ENCODE measurements at places on chromosomes 2 and 18.

DNA sequence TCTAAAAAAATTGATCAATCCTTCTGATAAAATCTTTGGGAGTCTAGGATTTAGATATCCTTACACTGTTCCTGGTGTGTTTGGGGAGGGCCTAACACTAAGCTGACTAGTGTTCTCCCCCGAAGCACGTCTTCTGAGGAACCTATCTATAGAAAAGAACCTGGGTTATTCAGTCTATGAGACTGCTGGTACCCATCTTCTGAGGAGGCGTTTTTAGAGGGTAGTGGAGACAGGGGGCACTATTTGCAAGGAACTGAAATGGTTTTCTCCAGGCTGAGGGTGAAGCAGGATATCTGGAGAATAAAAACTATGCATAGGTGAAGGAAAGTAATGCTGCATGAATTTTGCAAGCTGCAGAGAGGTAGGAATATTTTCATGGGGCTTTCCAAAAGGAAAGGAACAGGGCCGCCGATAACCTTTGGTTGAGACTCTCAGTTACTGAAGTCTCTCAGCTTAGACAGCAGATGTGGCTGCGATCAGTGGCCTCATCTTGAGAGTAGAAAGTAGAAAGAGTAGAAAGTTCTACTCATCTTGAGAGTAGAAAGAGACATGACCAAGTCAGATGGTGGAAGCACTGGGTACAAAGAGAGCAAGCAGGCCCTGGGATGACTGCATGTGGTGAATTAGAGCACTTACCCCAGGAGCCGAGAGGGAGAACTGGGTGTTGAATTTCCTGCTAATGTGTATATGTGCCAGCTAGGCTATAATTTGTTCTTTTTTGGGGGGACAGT, 31.8 kb upstream of the KCNE4 start:
- DNase-seq: no peak

GRCh38 chr18:24630346-24630880, 170.0 kb downstream of the HRH4 start:
- DNase-seq: no peak

DNA sequence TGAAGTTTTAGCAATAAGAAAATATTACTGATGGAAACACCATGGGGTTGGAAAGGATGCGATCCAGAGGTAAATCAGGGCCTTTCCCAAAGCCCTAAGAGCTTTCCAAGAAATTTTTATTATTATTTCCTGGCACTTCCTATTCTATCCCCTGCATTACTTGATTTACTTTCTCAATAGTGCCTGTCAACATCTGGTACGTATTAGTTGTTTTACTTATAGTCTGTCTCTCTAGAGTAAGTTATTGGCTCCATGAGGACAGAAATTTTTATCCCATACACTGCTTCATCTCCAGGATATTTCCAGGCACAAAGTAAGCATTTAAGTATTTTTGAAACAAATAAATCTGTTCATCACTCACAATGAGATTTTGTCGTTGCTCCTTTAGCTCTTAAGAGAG, 18.1 kb downstream of the PPP4R1 start:
- no peak for DNase-seq

DNA sequence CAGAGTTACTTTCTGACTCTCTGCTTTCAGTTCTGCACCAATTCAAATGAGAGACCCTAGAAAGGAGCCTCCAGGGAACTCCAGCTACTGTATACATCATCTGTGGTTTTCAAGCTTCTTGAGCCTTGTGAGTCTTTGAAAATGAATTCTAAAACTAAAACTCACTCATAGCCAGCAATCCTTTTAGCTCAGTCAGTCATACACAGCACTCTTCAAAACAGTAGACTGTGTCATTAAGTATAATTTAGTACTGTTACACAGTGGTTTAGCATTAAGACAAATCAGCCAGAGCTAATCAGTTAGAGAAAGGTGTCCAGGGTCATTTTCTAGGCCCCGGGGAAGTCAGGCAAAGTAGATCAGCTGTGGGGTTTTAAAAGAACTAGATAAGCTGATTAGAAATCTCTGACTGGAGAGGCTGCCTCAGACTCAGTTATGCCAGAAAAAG, 322.1 kb upstream of the THUMPD2 start:
- no peak for DNase-seq

DNA sequence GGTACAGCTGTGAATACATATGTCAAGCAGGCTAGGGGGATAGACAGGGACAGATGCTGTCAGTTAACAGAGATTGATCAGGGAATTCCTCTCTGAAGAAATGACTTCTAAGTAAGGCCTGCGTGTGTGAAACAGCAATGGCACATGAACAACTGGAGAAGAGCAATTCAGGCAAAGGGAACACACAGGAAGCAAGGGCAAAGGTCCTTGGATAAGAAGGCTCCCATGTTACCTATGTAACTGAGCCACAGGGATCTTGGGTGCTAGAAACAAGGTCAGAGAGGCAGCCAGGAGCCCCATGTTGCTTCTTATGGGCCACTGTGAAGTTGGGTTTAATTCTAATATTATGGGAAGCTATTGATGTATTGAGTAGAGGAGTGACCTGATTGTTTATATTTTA, 373.7 kb upstream of the ACVR2A start:
- no peak for DNase-seq

DNA sequence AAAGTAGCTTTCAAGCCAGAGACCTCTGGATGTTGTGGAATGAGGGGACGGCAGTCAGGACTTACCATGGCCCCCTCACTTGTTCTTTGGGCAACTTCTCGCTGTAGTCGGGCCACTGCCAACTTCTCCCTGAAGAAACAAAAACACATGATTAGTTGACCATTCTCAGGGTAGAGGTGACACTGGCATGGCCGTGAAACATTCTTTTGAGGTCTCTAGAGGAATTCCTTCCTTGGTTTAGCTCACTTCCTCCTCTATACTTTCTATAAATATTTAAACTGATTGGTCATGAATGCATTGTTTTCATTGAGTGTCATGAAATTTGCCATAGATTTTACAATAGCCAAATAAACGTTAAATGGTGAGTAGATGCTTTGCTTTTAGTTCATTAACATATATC, 354.6 kb downstream of the NCKAP5 start:
- DNase-seq: no peak

- no peak for DNase-seq
These were observed 252.2 kb upstream of the SPHKAP start for GRCh38 chr2:228433721-228434120.

GRCh38 chr18:13131283-13131682, 87.3 kb upstream of the LDLRAD4 start:
- no peak for DNase-seq

- no peak for DNase-seq
These were observed 220.3 kb upstream of the NRP2 start for GRCh38 chr2:205461678-205462665.

DNA sequence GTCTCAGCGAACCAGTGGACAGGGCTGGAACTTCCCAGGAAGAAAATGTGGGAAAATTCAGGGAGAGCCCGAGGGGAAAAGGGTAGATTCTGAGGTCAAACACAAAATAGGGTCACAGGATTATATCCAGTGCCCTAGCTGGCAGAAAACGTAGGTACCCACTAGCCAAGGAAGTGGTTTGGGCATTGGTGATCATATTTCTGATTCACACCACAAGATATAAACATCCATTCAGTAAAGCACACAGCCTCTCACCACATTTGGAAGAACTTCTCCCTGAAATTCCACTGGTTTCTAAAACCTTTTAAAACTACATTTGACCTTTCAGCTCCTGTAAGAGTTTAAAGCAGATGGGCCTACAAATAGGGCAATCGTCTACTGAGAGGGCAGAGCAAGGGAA, 186.9 kb downstream of the TTC32 start:
- no peak for DNase-seq

DNA sequence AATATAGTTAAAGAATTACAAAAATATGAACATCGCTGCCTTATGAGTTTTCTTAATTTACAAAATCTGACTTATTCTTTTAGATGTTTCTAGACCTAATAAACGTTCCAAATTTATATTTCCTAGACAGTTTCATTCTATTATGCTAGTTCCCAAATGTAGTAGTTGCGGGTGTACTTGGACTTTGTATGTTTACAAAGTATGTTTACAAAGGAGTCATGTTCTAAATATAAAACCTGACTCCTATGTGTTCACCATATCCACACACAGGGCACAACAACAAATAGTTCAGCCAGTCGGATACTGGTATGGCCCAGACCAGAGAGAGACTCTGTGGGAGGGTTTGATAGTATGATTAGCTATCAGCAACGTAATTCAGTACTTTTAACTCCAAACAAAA, 230.7 kb downstream of the KCNH7 start:
- no peak for DNase-seq

- no peak for DNase-seq
These were observed 5.1 kb downstream of the SDC1 start for GRCh38 chr2:20219763-20220380.

- DNase-seq: no peak
These were observed 59.8 kb downstream of the MEMO1 start for GRCh38 chr2:31950946-31951562.

DNA sequence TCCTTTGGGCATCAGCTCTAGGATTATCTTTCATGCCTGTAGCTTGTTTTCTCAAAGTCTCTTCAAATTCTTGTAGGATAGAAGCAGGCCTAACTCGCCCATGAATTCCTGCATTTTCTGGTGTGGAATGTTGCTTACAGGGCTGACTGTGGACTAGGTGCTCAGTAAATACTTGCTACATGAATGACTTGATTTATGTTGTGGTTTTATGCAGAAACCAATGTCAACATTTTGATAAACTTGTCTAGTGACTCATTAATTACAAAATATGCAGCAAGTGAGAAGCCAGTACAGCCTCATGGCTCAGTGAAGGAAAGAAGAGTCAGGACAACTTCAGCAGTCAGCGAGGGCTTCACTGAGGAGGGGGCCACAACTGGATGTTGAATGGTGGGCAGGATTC, 110.6 kb upstream of the SIX2 start:
- DNase-seq: no peak

GRCh38 chr2:45068571-45069140, 59.4 kb upstream of the SIX2 start:
- no peak for DNase-seq

GRCh38 chr2:17815468-17816184, 634 bp upstream of the MSGN1 start:
- DNase-seq: no peak

GRCh38 chr2:8965216-8965969, 38.1 kb downstream of the MBOAT2 start:
- DNase-seq: no peak

DNA sequence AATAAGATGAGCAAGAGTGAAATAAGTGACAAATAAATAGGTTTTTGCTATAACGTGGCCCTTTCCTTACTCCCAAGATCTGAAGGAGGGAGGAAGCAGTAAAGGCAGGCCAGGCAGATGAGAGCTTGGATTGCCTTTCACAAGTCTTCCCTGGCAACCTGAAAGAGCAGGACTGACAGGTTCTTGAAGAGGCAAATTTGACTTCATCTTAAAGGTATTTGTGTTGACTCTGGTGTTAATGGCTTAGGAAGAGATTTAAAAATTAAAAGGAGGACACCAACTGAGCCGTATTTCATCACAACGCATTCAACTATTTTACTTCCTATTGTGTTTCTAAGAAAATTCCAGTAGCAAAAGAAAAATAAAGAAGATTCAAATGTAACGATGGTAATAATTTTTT, 3.2 kb downstream of the STRN start:
- DNase-seq: no peak

DNA sequence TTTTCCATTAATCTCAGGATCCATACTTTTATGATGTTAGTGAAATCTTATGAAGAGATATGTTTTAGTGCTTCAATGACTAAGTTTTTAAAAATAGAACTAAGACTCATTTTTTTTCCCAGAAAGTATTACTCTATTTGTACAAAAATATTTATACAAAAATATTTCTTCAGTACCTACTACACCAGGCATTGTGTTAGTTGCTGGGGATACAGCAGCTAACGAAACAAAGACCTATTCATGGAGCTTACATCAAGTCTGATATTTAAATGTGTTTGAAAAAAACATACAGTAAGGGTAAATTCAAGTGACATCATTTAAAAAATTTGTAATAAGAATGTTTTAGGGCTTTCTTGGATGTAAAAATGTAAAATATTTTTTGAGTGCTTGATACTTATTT, 11.6 kb downstream of the VAPA start:
- no peak for DNase-seq

DNA sequence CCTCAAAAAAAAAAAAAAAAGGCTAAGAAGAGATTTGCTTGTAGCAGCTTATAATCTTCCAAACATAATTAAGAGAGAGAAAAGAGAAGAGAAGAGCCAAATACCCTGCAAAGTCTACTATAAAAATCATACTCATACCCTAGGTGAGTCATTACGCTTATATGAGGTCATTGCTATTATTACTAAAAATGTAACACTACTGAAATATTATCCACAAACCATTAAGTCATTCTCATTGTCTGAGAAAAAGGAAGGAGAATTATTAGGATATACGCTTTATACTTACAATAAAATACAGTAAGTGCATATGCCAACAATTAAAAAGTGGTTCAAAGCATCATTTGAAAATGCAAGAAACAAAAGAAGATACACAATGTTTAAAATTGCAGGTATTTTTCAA, 66.5 kb downstream of the COLEC12 start:
- DNase-seq: no peak

DNA sequence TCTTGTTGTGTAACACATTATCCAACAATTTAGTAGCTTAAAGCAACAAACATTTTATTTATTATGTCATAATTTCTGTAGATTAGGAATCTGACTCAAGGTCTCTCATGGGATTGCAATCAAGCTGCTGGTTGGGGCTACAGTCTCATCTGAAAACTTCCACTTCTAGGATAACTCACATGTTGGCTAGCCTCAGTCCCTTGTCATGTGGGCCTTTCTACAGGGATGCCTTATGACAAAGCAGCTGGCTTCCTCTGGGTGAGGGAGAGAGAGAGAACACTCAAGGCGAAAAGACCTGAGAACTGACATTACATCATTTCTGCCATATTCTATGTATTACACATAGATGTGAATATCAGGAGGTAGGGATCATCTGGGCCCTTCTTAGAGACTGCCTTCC, 317.9 kb upstream of the VRK2 start:
- DNase-seq: no peak

DNA sequence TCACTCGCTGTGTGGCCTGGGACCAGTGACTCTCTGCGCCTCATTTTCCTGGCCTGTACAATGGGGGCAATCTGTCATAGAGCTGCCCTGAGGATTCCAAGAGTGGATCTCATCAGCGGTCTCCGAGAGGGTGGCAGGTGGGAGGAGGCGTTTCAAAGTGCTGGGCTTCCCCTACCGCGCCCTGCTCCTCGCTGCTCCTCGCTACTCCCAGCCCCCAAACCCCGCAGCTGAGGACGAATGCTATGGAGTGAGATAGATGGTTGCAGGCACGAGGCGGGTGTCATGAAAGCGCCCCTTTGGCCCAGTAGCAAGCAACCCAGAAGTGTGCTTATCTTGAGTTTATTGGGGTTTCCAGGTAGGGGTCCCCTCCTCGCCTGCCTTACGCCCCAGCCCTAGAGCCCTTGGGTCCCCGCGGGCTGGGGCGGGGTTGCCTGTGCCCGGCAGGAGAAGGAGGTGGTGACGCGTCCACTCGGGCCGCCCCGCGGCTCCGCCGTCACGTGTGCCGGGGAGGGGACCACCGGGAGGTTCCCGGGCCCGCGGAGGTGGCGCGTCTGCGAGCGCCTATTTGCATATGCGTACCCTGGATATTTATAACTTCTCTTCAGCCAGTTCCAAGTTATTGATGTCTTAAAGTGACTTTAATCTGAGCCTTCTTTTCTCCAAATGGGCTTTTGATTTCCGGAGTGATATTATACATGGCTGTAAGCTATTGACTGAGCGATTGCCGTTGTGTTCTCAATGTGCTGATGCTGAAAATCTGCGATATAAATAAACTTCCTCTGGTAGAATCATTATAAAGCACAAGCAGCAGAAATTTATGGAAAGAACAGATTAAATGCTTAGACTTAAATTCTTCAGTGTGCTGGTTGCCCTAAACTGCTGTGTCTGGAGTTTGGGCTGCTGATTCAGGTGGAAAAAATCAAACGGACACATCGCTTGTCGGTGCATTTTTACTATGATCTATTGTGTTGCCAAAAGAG, 263.7 kb downstream of the ATAD2B start:
- DNase-seq: no peak
